ENCODE measurements at places on chromosomes 11 and 22.

DNA sequence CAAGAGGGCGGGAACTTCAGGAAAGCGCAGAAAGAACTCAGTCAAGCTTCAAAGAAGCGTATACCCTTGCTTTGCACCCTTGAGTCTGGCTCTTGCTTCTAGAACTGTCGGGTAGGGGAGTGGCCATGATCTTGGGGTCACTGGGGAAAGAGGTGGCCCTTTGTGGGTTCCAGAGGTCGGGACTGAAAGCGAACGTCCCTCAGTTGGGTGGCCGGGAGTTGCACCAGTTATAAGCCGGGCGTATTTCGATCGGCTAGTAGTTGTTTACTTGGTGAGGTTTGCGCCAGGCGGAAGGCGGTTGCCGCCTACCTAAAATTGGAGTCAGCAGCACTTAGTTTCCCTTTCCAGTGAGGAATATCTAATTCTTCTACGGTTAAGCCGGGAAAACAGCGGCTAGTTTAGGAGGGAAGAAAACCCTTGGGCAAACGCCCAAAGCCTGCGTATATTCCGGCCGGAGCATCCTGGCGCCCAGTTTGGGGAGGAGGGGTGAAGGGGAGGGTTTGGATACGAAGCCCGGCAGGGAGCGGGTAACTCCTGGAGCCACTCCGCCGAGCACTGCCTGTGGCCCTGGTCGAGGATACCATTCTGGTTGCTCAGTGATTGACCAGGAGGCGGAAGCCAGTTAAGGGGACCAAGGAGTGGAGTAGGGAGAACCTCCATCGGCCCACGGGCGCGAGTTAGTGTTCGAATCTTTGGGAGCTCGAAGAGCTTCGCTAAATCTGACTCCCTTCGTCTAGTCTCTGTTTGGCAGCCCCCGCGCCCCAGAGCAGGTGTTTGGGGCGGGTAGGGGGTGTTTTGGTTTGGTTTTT, 807 bp upstream of the WT1 start:
- DNase-seq: no peak

DNA sequence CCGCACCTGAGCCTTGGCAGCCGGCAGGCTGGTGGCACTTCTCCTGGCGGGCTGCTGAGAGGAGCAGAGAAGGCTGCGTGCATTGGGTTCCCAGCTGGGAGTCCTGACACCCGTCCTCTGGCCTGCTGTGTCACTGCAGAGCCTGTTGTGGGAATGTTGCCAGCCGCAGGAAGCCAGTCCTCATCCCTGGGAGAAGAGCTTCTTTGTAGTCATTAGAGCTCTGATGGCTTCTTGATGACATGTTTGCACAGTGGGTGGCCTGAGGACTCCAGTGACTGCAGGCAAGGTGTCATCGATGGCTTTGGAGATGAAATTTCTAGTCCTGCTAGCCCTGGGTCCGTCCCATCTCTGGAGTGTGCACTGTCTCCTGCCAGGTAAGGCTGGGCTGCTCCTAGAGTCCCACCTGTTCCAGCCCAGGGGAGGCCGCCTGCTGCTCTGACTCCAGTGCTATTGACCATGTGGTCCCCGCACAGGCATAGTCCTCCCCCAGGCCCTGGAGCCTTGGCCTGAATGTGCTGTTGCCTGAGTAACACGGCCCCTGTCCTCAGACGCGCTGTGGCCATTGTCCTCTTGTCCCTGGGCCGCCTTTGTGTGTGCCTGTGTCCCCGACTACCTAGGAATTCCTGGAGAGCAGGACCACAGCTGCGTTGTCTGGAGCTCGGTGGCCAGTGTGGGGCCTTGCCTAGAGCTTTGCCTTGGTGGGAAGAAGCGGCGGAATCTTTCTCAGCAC, 129.2 kb downstream of the CACNA1I start:
- no peak for DNase-seq

- DNase-seq: no peak
These were observed at the start of gene PKP3 for GRCh38 chr11:394034-394857. PKP3 (plus strand) TSS chr11:394209; CDS start chr11:394293, 84 bp downstream.

GRCh38 chr22:37059876-37060449, 8.4 kb downstream of the KCTD17 start:
- no peak for DNase-seq

GRCh38 chr11:26651916-26652315, 69.9 kb downstream of the SLC5A12 start:
- no peak for DNase-seq

GRCh38 chr11:30346068-30346688, 23.3 kb downstream of the ARL14EP start:
- peak; percentile 53 for DNase-seq

- DNase-seq: no peak
These were observed 8.4 kb upstream of the ARHGAP20 start for GRCh38 chr11:110720431-110721275.

DNA sequence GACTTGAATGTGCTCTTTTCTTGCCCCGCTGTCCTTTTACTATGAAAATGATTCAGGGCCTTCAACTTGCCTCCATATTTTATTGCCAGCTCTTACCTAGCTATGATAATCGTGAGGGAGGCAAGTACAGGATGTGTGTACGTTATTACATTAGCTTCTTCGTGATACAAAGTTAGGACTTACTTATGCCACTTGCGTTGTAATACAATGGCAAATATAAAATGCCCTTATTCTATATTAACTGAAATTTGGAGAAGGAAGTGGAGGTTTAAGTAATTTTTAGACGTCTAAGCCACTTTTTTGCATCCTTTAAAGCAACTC, 10.8 kb upstream of the CCT8L2 start:
- no peak for DNase-seq

DNA sequence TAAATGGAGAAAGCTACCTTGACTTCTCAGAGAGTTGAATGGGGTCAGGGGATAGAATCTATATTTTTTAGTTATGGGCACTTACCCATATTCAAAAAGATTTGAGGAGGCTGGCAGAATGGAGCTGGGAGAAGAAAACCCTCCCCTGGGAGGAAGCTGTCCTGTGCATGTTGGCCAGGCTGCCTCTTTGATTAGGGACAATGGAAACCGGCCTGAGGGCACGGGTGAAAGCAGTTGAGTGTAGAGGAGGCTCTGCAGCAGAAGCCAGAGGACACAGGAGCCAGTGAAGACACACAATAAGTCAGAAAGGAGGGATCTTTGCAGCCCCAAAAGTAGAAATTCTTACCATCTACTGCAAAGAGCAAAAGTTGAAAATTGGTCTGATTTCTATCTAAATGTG, 66.6 kb upstream of the B3GAT1 start:
- no peak for DNase-seq

- DNase-seq: no peak
These were observed 272.7 kb upstream of the CADM1 start for GRCh38 chr11:115776916-115777315.
